ENCODE measurements at places on chromosomes 2 and 18. TPM values are rescaled to one million over a fixed set of nuclear protein-coding genes. Genes with fewer than 3 reads are reported as not detected.

Gene ZFAND2B
- polyA plus RNA-seq, result 44.6 TPM

Gene ANKRD53
- polyA plus RNA-seq, result 0.18 TPM

Gene GPR55
- not detected for polyA plus RNA-seq

Gene KCNJ3
- not detected for polyA plus RNA-seq

Gene COL4A3
- 0.12 TPM for polyA plus RNA-seq

Gene FSHR
- polyA plus RNA-seq, result not detected

Gene TYW5
- polyA plus RNA-seq, result 5.3 TPM

Gene STPG4
- polyA plus RNA-seq, result not detected

Gene NPHP1
- 6.0 TPM for polyA plus RNA-seq

Gene MROH2A
- 0.11 TPM for polyA plus RNA-seq

Gene CNRIP1
- polyA plus RNA-seq, result 0.17 TPM

Gene ZNF804A
- not detected for polyA plus RNA-seq

Gene MSTN
- not detected for polyA plus RNA-seq

Gene STARD6
- polyA plus RNA-seq, result not detected

Gene MFSD2B
- not detected for polyA plus RNA-seq

Gene ACTR3
- polyA plus RNA-seq, result 72.5 TPM

Gene DRC1
- not detected for polyA plus RNA-seq

Gene RALB
- 47.8 TPM for polyA plus RNA-seq

Gene SERPINB11
- polyA plus RNA-seq, result not detected

Gene ANO7
- polyA plus RNA-seq, result 0.62 TPM

Gene PROM2
- 26.6 TPM for polyA plus RNA-seq

Gene LRRTM4
- not detected for polyA plus RNA-seq

Gene KIAA2012
- not detected for polyA plus RNA-seq

Gene PPP4R3B
- 8.7 TPM for polyA plus RNA-seq

Gene GALNT5
- 4.4 TPM for polyA plus RNA-seq

Gene ITGAV
- 11.6 TPM for polyA plus RNA-seq

Gene ZBTB7C
- polyA plus RNA-seq, result 0.02 TPM

Gene CTDP1
- polyA plus RNA-seq, result 13.5 TPM

Gene OXER1
- polyA plus RNA-seq, result 0.04 TPM

Gene CHAC2
- 11.1 TPM for polyA plus RNA-seq

Gene SERPINB2
- polyA plus RNA-seq, result 96.4 TPM

Gene FNDC4
- polyA plus RNA-seq, result 15.8 TPM

Gene GPR148
- polyA plus RNA-seq, result not detected

Gene RAB6C
- polyA plus RNA-seq, result not detected

Gene ZC3H6
- polyA plus RNA-seq, result 0.59 TPM

Gene NFATC1
- 4.3 TPM for polyA plus RNA-seq

Gene GALR1
- polyA plus RNA-seq, result not detected

Gene FAM124B
- polyA plus RNA-seq, result not detected

Gene CD207
- not detected for polyA plus RNA-seq

Gene LYG1
- 0.64 TPM for polyA plus RNA-seq

Gene PIEZO2
- polyA plus RNA-seq, result not detected

Gene GKN2
- not detected for polyA plus RNA-seq

Gene PLEKHH2
- polyA plus RNA-seq, result 0.17 TPM

Gene CPLX4
- polyA plus RNA-seq, result not detected

Gene C18orf54
- 4.3 TPM for polyA plus RNA-seq

Gene BARD1
- polyA plus RNA-seq, result 5.1 TPM

Gene RNU2-63P
- polyA plus RNA-seq, result not detected

Gene CAMKMT
- polyA plus RNA-seq, result 6.7 TPM

Gene KYNU
- 2.6 TPM for polyA plus RNA-seq

Gene RASGRP3
- 0.22 TPM for polyA plus RNA-seq

Gene NRP2
- polyA plus RNA-seq, result 13.2 TPM
